Memory B cell (primary cell): ENCODE measurements at places on chromosomes 13 and 19.

DNA sequence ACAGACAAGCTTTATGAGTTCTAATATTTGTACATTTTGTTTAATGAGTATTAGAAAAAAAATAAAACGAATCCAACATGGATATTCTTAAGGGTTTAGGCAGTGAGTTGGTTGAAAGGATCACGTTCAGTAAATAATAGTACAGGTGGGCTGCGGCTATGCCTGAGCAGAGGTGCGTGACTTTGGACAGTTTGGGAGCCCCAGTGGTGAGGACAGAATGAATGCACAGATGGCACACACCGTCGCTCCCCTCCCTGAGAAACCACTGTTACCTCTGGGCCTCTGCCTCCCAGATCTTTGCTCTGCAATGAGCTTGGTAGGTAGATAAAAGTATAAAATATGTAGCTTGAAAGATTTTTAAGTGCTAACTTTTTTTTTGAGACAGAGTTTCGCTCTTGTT lies 153.3 kb downstream of the SIPA1L3 start:
- DNase-seq: no peak

- DNase-seq: no peak
Measured at GRCh38 chr13:113098162-113098732, 7.3 kb upstream of the F7 start.

GRCh38 chr19:10835089-10835753 lies 791 bp downstream of the TMED1 start:
- no peak for DNase-seq

DNA sequence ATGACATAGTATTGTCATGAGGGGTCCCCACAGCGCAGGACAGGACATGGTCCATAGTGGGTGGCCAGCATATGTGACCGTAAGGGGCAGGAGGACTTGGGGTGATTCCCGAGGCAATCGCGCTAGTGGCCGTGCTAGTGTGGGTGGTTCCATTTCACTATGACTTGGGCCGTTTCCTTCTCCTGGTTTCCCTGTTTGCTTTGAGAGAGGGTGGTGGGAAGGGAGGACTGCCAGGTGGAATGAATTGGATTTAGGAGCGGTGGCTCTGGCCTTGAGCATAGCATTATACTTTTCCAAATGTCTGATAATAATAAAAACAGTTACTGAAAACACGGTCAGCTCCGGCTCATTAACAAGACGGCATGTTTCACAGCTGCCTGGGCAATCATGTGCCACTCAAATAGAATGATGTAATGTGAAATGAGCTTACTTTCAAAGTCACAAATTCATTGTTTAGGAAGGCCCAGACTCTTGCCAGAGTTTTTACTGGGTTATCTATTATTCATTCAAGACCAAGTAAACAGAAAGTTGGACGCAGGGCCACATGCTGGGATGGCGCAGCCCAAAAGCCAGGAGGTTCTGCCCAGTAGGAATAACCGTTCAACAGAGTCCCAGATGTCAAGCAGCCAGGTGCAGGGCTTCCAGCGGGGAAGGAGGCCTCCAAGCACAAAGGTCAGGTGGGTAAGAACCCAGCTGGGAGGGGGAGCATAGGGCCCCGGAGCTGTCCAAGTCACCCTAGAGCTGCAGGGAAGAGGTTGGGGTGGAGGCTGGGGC lies 19.6 kb upstream of the SLC15A1 start:
- no peak for DNase-seq

- DNase-seq: no peak
Measured at GRCh38 chr19:4693471-4694121, 23.5 kb upstream of the MYDGF start.

DNA sequence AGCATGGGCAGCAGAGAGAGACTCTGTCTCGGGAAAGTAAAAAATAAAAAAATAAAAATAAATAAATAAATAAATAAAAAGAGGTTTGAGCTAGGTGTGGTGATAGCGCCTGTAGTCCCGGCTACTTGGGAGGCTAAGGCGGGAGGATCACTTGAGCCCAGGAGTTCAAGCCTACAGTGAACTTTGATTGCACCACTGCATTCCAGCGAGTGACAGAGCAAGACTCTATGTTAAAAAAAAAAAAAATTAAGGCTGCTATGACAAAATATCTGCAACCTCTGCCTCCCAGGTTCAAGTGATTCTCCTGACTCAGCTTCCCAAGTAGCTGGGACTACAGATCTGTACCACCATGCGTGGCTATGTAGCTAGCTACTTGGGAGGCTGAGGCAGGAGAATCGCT lies 3.2 kb upstream of the DENND1C start:
- DNase-seq: no peak

DNA sequence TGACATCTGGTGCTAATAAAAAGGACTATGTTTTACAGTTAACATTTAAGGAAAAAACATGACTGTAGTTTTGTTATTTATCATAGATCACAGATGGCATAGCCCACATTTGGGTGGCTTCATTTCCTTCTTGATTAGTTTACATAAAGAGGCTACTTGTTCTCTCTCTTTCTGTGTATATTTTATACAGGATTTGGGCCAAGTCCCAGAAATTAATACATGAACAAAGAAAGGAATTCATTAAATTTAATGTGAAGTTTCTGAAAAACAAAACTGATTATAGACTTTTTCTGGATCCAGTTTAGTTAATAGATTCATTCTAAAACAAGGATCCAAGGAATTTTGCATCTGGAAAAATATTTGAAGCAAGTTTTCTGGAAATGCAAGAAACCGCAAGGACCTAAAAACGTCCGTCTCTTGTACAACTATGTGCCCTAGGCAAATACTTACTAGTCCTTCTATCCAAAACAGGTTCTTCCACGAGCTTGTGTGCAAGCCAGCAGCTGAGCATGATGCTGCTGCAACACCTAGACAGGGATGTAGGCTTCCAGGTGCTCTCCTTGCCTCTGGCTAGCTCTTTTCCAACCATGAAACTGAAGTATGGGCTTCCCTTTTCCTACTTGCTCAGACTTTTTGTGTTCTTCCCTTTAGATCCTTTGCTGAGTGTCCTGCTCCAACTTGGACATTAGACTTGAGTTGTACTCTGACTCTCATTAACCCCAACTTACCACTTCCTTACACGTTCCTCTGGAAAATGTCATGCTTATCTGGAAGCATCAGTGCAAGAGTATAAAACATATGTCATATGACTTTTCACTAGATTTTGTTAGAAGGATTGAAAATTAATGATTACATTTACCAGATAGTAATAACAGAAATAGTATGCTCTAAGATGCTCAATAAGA lies 161.5 kb upstream of the STARD13 start:
- DNase-seq: no peak

- DNase-seq: no peak
Measured at GRCh38 chr13:114142640-114143490, 10.4 kb upstream of the RASA3 start.

DNA sequence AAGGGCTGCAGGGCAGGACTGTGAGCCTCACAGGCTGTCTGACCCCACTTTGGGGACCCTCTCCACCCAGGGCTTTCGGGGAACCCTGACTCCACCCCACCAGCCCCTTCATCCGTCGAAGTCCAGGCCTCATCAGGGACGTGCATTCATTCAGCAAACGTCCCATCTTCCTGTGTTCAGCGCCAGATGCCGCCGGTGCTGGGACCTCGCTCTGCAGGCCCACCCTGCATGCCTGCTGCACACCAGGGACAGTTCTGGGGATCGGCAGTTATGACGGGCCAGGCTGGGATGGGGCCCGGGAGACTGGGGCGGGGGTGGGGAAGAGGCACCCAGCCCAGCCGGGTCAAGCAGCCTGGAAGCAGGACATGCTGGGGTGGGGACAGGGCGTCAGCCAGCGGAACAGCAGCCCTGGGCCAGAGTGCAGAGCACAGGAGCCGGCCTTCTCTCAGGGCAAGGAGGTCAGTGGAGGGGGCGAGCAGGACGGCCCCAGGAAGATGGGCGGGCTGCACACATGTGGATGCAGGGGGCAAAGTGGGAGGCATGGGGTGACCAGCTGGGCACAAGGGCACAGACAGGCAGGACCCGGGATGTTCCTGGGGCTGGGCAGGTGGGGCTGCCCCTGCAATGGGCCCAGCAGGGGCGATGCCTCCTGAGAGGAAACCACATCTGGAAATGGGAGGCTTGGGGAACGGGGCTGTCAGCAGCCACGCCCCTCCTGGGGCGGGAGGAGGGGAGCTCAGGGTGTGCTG lies 5.1 kb downstream of the GAMT start:
- DNase-seq: no peak

GRCh38 chr13:47896546-47896945 lies 104.5 kb downstream of the SUCLA2 start:
- no peak for DNase-seq

DNA sequence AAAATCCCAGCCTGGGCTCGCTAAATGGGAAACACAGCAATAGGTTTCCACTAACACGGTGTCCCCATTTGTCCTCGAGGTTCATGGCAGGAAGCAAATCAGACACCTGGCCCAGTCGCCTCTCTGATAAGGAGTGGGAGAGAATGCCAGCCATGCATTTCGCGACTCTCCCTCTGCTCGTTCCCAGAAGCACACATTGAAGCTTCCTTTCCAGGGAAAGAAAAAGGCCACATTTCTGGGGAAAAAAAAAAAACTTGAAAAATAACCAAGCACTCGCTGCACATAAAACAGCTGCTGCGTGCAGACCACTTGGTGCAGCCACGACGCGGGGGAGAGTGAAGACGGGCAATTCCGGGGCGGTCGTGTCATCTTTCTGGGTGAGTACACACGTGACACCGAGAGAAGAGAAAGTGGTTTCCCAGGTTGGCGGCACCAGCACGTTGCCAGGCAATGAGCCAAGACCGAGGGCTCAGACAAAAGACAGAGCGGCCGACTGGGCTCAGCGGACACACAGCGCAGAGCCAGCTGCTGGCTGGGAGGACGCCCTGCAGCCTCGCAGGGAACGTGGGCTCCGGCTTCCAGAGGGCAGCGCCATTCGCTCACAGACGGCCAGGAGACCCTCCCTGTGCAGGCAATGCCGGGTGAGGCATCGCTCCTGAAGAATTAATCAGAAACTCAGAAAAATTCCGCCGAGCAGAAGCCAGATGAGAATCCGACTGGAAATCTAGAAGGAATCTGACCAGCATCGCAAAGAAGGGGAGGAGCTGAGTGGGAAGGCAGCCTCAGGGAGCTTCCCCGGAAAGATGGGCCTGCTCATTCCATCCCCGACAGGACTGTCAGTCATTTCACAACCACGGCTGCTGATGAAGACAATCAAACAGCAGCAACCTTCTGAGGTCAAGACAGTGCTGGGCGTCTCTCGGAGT lies 83.2 kb upstream of the IRS2 start:
- DNase-seq: no peak

GRCh38 chr19:13621413-13621812 lies 115.1 kb upstream of the CACNA1A start:
- DNase-seq: no peak

- no peak for DNase-seq
Measured at GRCh38 chr13:24613128-24613527, 67.1 kb upstream of the ATP12A start.

DNA sequence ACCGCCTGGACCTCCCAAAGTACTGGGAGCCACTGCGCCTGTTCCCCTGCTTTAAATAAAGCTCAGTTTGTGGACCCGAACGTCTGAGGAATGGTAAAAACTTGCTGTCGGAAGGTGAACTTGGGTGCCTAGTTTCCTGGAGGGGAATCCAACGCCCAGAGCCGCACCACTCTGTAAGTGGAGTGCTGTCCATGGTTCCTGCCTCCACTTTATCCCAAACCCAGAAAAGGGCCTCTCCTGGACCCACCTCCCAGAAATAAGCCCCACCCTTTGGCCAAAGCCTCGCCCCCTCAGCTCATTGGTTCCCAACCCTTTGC lies 2.3 kb downstream of the ANO8 start:
- no peak for DNase-seq

GRCh38 chr13:28753946-28754345 lies 35.2 kb upstream of the SLC46A3 start:
- DNase-seq: no peak

GRCh38 chr19:41376998-41377365 lies 649 bp downstream of the TMEM91 start:
- DNase-seq: no peak
